Fibroblast of the aortic adventitia (primary cell): ENCODE measurements at places on chromosomes 6 and 20. TPM values are rescaled to one million over a fixed set of nuclear protein-coding genes. Genes with fewer than 3 reads are reported as not detected.

DNA sequence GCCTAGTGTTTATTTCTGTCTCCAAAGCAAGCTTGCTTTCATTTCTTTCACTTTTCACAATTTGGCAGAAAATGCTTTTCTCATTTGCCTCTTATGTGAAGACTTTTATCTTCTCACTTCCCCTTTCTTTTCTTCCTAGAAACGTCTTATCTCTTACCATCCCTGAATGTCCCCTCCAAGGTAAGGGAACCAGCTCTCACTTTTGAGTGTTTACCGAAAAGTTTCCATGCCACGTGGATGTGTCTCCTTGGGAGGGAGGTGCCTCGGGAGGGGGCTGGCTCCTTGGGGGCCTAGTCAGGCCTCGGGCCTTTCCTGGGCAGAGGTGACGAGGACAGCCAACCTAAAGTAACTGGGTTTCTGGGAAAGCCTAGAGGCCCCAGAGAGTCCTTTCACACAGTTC lies 127.4 kb downstream of the CD24 start:
- DNase-seq = no peak

JAG1 gene
- total RNA-seq = 39.2 and 46.7 TPM in 2 replicates

SNRPB2 gene
- 50.5 and 58.6 TPM in 2 replicates for total RNA-seq

VSX1 gene
- not detected in 2 replicates for total RNA-seq

- no peak for DNase-seq
Observed at GRCh38 chr6:61787998-61788397, 498.0 kb downstream of the KHDRBS2 start.

- DNase-seq = no peak
Observed at GRCh38 chr20:46176739-46177378, 58.7 kb downstream of the CD40 start.

ADTRP gene
- total RNA-seq = 2.6 and 10.9 TPM in 2 replicates

- DNase-seq = no peak
Observed at GRCh38 chr20:7274870-7275269, 507.4 kb downstream of the BMP2 start.

GRCh38 chr6:79269877-79270276 lies 35.4 kb upstream of the HMGN3 start:
- peak; percentile 71 for DNase-seq

GRIK2 gene
- 8.3 and 8.9 TPM in 2 replicates for total RNA-seq

AAR2 gene
- 23.5 and 38.3 TPM in 2 replicates for total RNA-seq

- no peak for DNase-seq
Observed at GRCh38 chr6:42124223-42124836, 18.1 kb downstream of the C6orf132 start.

- no peak for DNase-seq
Observed at GRCh38 chr6:115899730-115900282, 160.9 kb downstream of the FRK start.

DNA sequence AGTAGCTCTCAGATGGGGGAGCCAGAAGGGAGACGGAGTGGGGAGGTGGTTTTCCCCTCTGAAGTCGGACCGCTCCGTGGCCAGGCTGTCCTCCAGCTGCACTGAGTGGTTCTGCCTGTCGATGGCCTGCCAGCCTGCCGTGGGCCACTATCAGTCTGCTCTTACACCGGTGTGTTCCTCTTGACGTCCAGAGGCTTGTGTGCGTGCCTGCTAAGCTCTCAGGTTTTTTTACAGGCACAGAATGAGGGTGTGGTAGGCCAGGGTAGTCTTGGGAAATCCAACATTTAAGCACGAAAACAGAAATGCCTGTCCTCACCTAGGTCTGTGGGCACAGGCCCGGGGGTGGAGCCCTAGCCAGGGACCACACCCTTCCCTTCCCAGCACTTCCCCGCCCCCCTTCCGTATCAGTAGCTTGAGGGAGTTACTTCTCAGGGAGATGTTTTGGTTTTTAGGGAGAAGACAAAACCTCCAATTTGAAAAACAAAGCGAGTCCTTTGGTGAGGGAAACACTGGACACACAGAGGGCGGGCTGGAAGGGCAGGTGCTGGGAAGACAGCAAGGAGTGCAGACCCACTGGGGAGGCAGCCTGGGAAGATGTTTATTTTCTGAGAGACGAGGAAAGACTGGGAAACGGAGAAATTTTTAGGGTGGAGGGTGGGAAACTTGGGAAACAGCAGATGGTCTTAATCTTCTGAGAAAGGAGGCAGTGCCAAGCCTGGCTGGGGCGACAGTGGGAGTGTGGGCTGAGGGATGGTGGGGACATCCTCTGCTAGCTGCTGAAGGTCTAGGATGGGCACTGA lies 106.5 kb downstream of the LY86 start:
- DNase-seq = peak; percentile 51

DNA sequence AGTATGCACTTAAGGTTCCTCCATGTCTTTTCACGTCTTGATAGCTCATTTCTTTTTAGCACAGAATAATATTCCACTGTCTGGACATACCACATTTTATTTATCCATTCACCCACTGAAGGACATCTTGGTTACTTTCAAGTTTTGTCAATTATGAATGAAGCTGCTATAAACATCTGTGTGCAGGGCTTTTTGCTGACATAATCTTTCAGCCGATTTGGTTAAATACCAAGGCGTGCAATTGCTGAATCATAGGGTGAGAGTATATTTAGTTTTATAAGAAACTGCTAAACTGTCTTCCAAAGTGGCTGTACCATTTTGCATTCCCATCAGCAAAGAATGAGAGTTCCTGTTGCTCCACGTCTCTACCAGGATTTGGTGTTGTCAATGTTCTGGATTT lies 44.9 kb upstream of the PHACTR2 start:
- no peak for DNase-seq

LY6G5B gene
- total RNA-seq = 2.8 and 4.5 TPM in 2 replicates

- DNase-seq = peak; percentile 87
Observed at GRCh38 chr6:129929433-129929832, 68.3 kb upstream of the TMEM244 start.

DNA sequence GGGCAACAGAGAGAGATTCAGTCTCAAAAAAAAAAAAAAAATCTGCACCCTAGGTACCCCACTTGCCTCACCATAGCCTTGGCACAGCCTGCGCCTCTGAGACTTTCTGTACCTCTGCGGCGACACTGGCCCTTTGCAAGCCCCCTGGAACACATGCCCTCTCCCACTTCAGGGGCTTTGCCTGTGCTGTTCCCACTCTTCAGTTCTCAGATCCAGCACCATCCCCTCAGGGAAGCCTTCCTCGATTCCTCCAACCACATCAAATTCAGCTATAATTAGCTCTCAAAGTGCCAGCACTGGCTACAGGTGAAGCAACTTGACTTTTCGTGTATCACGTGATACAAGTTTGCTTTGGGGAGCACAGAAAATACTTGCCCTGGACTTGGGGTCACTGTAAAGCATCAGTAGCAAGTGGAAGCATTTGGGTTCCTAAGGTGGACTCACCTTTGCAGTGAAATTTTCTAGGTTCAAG lies 2.1 kb upstream of the UBE2V1 start:
- no peak for DNase-seq
